GM12878 (cell line): ENCODE measurements at places on chromosomes 1 and 21. TPM values are rescaled to one million over a fixed set of nuclear protein-coding genes. Genes with fewer than 3 reads are reported as not detected.

Gene LCE1E
- 6.2 and 8.2 TPM in 2 replicates for polyA plus RNA-seq

Gene RPE65
- not detected in 2 replicates for polyA plus RNA-seq

Gene PWP2
- 1.8 and 1.9 TPM in 2 replicates for polyA plus RNA-seq

Gene TMEM82
- polyA plus RNA-seq, result not detected in 2 replicates

Gene PPP1R15B
- 10.9 and 13.9 TPM in 2 replicates for polyA plus RNA-seq

Gene ETV3L
- 0.60 and 0.88 TPM in 2 replicates for polyA plus RNA-seq

Gene SLC1A7
- not detected in 2 replicates for polyA plus RNA-seq

Gene FOXO6
- polyA plus RNA-seq, result not detected in 2 replicates

Gene YARS1
- 186 and 202 TPM in 2 replicates for polyA plus RNA-seq

DNA sequence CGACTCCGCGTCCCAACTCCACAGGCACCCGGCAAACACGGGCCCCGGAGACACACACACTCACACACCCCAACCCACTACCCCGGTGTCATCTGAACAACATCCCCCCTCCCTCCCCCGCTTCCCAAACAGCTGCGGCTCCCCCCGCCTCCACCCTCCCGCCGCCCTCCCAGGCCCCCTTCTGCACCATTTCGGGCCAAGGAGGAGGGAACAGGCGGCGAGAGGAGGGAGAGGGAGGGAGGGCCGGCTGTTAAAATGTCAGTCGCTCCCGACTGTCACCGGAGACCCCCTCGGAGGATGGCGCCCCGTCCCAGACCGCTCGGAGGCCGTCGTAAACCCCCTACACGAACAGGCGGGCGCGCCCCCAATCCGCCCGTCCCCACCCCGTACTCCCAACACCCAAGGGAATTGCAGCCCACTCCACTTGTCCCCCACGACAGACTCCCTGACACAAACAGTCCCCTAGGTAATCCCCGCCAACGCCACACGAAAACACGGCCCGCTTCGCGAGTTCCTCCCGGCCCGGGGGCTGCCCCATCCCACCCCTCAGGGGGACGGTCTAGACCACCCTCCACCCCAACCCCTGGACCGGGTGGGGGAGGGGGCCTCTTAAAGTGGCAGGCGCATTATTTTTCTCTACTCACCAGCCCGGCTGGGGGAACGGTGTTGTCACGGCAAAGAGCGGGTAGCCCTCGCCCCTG, 583 bp downstream of the MEF2D start:
- H3K4me1 ChIP-seq, result peaks cover 56% of the 10 kb centered on the region
- H3K4me3 ChIP-seq, result peak overlapping the region; percentile 92
- peak overlapping the region; percentile 97 for H3K27ac ChIP-seq
- no peaks in the 10 kb centered on the region for H3K27me3 ChIP-seq
- H3K36me3 ChIP-seq, result no peaks in the 10 kb centered on the region; the same call in 1 of the 2 replicates

DNA sequence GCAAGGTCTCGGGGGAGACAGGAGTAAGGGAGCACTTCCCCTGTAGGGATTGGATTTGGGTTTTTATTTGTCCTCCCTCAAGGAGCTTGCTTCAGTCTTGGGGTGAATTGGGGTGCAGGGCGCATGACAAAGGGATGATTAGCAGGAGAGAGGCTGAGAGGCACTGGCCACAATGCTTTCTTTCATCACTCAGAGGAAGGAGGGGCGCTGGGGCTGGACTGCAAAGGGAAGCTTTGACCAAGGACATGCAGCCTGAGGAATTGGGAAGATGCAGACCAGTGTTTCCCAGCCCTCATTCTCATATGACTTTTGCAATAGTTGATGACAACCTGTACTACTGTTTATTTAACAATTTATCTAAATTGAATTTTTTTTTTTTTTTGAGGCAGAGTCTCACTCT, 34.1 kb upstream of the PDPN start:
- H3K36me3 ChIP-seq, result no peaks in the 10 kb centered on the region
- H3K4me1 ChIP-seq, result no peaks in the 10 kb centered on the region
- no peak overlapping the region for H3K27ac ChIP-seq

- H3K4me1 ChIP-seq, result no peaks in the 10 kb centered on the region
- H3K36me3 ChIP-seq, result no peaks in the 10 kb centered on the region
- no peaks in the 10 kb centered on the region for H3K27me3 ChIP-seq
Measured at GRCh38 chr1:84402060-84402459, 3.8 kb downstream of the DNASE2B start.

DNA sequence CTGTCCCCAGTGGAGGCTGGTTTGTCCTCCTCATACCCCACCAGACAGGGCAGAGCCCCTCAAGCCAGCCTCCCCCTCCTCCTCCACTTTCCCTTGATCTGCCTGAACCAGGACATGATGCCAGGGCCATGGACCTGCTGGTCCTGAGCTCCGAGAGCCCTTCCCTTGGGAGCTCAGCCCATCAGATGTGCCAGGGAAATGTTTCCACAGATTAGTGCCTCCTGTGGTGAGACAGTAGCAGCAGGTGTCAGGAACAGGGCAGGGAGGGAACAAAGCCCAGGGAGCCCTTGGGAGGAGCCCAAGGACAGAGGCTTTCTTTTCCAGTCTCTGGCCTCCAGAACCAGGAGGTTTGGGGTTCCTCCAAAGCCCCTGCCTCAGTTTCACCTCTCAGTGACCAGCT, 14.6 kb upstream of the SLC41A1 start:
- no peak for DNase-seq
- no peaks in the 10 kb centered on the region; the same call in 1 of the 2 replicates for H3K4me1 ChIP-seq
- H3K36me3 ChIP-seq, result no peaks in the 10 kb centered on the region
- peaks cover 6% of the 10 kb centered on the region for H3K27me3 ChIP-seq
- no peak overlapping the region for H3K4me3 ChIP-seq

DNA sequence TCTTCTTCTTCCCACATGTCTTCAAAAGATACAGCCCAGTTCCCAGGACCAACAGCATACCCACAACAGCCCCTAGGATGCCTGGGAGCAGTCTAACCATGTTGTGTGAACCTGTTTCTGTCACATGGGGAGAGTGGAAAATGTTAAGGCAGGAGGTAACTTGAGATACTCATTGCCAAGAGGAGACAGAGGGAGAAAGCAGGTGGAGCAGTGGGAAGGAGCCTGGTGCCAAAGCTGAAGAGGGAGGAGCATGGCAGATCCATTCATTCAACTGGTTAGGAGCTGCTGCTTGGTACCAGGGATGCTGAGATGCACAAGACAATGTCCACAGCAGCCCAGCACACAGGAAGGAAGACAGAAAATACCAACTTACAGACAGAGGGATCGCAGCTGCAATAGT, 149.8 kb upstream of the ETV3 start:
- no peaks in the 10 kb centered on the region for H3K4me1 ChIP-seq
- no peak for DNase-seq
- no peaks in the 10 kb centered on the region for H3K36me3 ChIP-seq

GRCh38 chr21:38660333-38661196, 145.2 kb upstream of the ETS2 start:
- H3K27me3 ChIP-seq, result peaks cover 10% of the 10 kb centered on the region
- no peak overlapping the region for H3K4me3 ChIP-seq
- no peaks in the 10 kb centered on the region for H3K36me3 ChIP-seq
- no peak for DNase-seq
- no peak overlapping the region for H3K27ac ChIP-seq
- H3K4me1 ChIP-seq, result no peaks in the 10 kb centered on the region

GRCh38 chr1:174167265-174167803, 8.0 kb downstream of the RABGAP1L start:
- H3K4me1 ChIP-seq, result peaks cover 42% of the 10 kb centered on the region
- peak overlapping the region; percentile 66 for H3K4me3 ChIP-seq
- no peaks in the 10 kb centered on the region for H3K36me3 ChIP-seq
- no peak for DNase-seq
- no peaks in the 10 kb centered on the region for H3K27me3 ChIP-seq
- peak overlapping the region; percentile 80 for H3K27ac ChIP-seq

GRCh38 chr1:209723756-209724693, 19.4 kb downstream of the HSD11B1 start:
- no peak for DNase-seq
- H3K27me3 ChIP-seq, result no peaks in the 10 kb centered on the region
- H3K4me1 ChIP-seq, result no peaks in the 10 kb centered on the region; the same call in 1 of the 2 replicates

- peak overlapping the region; percentile 88 for H3K27ac ChIP-seq
- H3K27me3 ChIP-seq, result no peaks in the 10 kb centered on the region
Measured at GRCh38 chr1:174021591-174022079, 522 bp downstream of the RC3H1 start.

- H3K4me1 ChIP-seq, result no peaks in the 10 kb centered on the region
- H3K27ac ChIP-seq, result no peak overlapping the region
- no peaks in the 10 kb centered on the region; the same call in 1 of the 2 replicates for H3K27me3 ChIP-seq
Measured at GRCh38 chr1:31248276-31248675, 8.6 kb upstream of the NKAIN1 start.

- no peak overlapping the region for H3K4me3 ChIP-seq
- no peaks in the 10 kb centered on the region for H3K36me3 ChIP-seq
- no peak overlapping the region for H3K27ac ChIP-seq
Measured at GRCh38 chr1:20058531-20058930, 11.5 kb upstream of the PLA2G5 start.

GRCh38 chr1:116515702-116516101, 55.1 kb downstream of the CD58 start:
- H3K27me3 ChIP-seq, result no peaks in the 10 kb centered on the region
- no peak overlapping the region for H3K4me3 ChIP-seq
- H3K27ac ChIP-seq, result peak overlapping the region; percentile 85
- peaks cover 47% of the 10 kb centered on the region for H3K4me1 ChIP-seq
- no peak for DNase-seq

DNA sequence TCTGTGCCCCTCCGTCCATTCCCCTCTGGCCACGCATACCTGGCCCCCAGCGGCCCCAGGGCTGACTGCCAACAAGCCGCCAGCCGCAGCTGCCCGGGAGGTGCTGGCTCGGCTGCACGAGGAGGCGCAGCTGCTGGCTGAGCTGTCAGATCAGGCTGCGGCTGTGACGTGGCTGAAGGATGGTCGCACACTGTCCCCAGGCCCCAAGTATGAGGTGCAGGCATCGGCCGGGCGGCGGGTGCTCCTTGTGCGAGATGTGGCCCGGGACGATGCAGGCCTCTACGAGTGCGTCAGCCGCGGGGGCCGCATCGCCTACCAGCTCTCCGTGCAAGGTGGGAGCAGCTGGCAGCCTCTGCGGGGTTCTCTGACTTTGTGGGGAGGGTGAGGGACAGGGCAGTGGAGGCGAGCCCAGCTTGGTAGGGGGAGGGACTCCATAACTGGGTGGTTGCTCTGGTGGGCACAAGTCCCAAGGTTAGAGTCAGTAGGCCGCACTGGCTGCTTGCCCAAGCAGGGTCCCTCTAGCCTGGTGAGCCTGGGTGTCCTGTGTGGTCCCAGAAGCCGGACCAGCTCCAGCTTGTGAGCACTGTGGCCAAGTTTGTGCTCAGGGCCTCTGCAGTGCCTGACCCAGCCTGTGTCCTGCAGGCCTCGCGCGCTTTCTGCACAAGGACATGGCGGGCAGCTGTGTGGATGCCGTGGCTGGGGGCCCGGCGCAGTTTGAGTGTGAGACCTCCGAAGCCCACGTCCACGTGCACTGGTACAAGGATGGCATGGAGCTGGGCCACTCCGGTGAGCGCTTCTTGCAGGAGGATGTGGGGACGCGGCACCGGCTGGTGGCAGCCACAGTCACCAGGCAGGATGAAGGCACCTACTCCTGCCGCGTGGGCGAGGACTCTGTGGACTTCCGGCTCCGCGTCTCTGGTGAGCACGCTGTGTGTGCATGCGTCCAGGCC, 8.8 kb downstream of the OBSCN start:
- no peak for DNase-seq
- H3K4me3 ChIP-seq, result no peak overlapping the region
- H3K4me1 ChIP-seq, result no peaks in the 10 kb centered on the region
- H3K36me3 ChIP-seq, result no peaks in the 10 kb centered on the region

DNA sequence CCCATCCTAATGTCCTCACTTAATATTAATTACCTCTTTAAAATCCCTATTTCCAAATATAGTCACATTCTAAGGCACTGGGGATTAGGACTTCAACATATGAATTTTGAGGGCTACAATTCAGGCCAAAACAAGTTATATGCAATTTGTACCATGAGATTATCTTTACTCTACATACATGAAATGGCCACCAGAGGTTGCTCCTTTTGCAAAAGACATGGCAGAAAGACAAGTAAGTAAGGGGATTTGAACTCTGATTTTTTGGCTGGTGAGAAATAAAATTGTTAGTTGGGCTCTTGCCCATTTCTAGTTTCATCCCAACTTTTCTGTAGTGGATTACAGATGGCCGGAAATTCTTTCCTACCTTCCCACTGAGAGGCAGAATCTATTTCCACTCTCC, 4.8 kb upstream of the ALG6 start:
- no peaks in the 10 kb centered on the region for H3K36me3 ChIP-seq
- no peak overlapping the region for H3K4me3 ChIP-seq
- no peaks in the 10 kb centered on the region for H3K27me3 ChIP-seq
